ENCODE measurements at places on chromosomes 16 and 17. TPM values are rescaled to one million over a fixed set of nuclear protein-coding genes. Genes with fewer than 3 reads are reported as not detected.

The KCNG4 gene
- total RNA-seq, result not detected

The KRTAP1-5 gene
- 0.27 TPM for total RNA-seq

The TK1 gene
- total RNA-seq, result 253 TPM

The HOXB2 gene
- total RNA-seq, result 11.1 TPM

DNA sequence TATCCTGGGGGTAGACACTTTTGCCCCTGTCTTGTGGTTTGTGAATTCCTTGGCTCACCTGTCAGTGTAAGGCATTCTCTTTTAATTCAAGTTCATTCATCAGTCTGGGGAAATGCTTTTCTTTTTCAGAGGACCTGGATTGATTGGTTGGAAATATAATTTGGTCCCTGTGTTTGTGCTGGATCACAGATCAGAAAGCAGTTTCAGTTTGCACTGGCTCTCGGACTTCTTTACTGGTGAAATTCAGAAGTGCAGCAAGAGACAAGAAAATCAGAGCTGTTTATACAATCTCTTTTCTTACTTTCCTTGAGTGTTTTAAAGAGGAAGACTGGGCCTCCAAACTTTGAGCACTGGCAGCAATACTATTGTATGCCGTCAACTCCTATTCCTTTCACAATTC, 161.8 kb upstream of the KCNJ16 start:
- DNase-seq, result no peak

- DNase-seq, result no peak
These were observed 19.5 kb upstream of the GAS7 start for GRCh38 chr17:10217916-10218315.

DNA sequence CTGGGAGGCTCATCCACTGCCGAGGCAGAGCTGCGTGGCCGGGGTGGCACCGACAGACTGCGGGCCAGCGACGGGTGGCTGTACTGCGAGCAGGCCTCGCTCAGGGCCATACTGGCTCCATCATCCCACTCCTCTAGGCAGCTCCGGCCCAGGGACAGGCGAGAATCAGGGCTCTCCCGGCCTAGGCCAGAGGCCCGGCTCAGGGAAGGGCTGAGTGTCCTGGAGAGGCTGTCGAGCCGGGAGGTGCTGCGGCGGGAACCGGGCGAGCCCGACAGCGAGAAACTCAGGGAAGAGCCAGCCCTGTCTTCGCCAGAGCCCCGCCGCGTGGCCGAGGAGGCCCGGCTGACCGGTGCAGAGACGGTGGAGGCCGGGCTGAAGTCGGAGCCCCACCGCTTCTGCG, 37.4 kb downstream of the PIPOX start:
- no peak for DNase-seq

GRCh38 chr17:83149029-83149725, 69.8 kb downstream of the METRNL start:
- DNase-seq, result no peak

DNA sequence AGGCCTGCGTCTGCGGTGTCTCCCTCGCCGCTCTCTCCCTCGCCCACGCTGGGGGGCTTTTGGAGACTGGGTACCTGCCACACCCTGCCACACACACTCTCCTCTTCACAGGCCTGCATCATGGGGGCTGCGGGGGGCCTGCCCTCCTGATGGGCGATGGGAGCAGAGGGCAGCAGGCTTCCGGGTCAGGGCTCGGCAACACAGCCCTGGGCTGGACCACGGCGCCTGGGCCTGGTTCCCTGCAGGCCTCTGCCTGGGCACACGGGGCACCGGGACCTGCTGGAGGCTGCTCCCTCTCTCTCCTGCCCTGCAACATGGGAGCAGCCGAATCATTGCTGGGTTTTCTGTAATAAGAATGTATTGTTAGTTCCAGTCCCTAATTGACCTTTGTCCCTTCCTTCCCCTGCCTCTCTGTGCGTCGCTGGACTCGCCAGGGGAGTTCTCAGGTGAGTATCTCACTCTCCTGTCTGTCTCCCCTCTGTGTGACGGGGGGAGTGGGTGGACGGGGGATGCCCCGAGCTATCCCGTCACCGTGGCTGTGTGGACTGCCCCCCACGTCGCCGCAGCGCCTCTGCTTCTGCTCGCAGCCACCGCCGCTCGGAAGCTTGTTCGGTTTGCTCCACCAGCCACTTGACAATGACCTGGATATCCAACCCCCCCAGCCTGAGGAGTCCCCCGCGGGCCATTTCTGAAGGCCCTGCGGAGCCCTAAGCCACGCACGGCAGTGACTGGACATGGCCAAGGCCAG, 13.5 kb downstream of the NME3 start:
- no peak for DNase-seq

DNA sequence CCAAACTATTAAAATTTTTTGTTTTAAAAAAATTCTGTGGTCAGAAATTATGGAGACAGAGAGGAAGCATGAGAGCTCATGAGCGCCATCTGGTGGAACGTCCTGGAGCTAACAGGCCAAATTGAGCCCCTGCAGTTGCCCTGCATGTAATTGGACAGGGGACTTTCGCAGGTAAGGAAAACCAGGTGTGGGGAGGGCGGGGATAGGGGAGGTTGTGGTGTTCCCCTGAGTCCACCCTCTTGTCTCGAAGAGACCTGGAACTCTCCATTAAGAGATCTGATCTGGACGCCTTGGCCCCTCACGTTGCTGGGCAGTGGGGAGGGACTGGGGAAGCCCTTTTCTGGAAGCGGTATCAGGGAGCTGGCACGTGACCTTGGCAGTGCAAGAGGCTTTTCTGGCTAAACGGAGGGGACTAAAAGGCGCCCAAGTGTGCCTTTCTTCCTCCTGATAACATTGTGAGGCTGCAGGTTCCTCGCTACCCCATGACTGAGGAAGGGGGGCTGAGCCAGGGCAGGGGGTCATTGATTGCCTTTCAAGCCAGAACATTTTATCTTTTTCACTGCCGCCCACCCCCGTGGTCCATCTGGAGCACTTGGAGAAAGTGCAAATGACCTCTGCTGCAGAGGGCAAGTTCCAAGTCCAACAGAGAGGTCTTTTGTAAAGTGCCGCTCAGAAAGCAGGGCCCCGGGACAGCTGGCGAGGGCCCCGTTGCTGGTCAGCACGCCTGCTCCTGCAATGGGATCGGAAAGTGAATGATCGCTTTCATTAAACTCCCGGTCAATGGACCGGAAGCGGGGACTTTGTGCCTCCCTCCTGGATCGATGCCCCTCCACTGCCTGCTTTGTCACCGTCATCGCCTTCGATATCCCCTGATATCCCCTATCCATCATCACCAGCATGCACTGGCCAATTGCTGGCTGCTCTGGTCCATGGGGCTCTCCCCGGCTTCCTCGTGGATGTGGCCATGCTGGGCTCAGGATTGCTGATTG, 18.4 kb downstream of the PDILT start:
- peak; percentile 13 for DNase-seq

The UNK gene
- total RNA-seq, result 24.0 TPM

GRCh38 chr16:89332243-89332901, 114.9 kb downstream of the ZNF778 start:
- DNase-seq, result no peak
